Ascending aorta (tissue), 2 donors: ENCODE measurements at places on chromosomes 2 and 18.

DNA sequence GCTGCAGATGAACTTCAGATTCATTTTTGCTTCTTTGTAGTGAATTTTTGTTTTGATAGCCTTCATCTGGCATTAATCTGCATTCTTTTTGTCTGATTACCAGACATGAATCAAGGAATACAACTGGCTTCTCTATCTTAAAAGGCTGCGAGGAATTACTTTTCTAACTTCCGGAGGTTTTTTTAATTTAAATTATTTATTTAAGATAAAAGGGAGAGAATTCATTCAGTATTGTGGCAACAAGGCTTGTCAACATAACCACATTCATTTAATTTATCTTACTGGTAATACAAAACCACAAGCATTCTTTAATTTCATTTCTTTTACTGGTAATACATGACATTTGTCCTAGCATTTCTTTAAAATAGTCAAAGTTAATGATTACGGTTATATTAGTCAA lies 36.0 kb downstream of the CSRNP3 start:
- DNase-seq: no peak
- H3K4me1 ChIP-seq: no peaks in the 10 kb centered on the region
- H3K27ac ChIP-seq: no peak overlapping the region

DNA sequence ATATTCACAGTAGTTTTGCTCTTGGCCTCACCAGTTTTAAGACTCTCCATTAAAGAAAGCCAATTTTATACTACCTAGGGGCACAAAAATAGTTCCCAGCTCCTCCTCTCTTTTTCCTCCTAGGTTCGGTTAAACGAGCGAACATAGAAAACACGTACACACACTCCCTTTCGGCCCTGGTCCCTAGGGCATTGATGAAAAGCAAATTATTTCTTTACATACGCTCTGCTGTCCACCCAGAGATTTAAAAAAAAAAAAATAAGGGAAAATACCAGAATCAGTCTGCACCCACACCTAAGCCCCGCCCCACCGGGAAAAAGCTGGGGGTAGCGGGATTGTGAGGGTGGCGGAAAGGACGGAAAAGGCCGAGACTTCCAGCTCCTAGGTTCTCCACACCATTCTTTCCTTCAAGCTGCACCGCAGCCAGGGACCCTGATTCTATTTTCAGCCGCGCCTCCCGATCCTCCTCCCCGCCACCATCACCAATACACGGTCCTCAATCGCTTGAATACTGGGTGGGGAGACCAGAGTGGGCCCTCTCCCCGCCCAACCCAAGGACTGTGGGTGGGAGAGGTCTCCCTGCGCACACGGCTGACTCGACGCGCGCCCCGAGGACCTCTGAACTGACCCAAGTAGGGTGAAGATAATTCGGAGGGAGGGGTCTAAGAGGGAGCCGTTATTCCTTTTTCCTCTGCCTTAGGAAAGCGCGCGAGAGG lies 769 bp downstream of the ATF2 start:
- no peaks in the 10 kb centered on the region for H3K27me3 ChIP-seq
- peaks cover 3% of the 10 kb centered on the region for H3K4me1 ChIP-seq
- no peaks in the 10 kb centered on the region for H3K36me3 ChIP-seq
- peak overlapping the region; percentile 95 for H3K27ac ChIP-seq
- peak overlapping the region; percentile 83 for H3K4me3 ChIP-seq

- no peaks in the 10 kb centered on the region for H3K4me1 ChIP-seq
- H3K36me3 ChIP-seq: no peaks in the 10 kb centered on the region
- H3K4me3 ChIP-seq: no peak overlapping the region
These were observed 560.4 kb upstream of the KLHL29 start for GRCh38 chr2:22824618-22825017.

GRCh38 chr2:207482630-207483029 lies 47.1 kb upstream of the CREB1 start:
- H3K4me3 ChIP-seq: no peak overlapping the region
- peaks cover 17% of the 10 kb centered on the region for H3K4me1 ChIP-seq
- no peak for DNase-seq
- no peaks in the 10 kb centered on the region for H3K36me3 ChIP-seq
